ENCODE measurements at places on chromosomes 2 and 18.

GRCh38 chr2:75353131-75353530, 153.8 kb upstream of the TACR1 start:
- DNase-seq = no peak

GRCh38 chr2:85748985-85749875, 4.6 kb upstream of the ATOH8 start:
- no peak for DNase-seq

- no peak for DNase-seq
Observed at GRCh38 chr2:168169097-168169745, 78.2 kb downstream of the STK39 start.

GRCh38 chr2:239563561-239563960, 162.7 kb upstream of the HDAC4 start:
- no peak for DNase-seq

DNA sequence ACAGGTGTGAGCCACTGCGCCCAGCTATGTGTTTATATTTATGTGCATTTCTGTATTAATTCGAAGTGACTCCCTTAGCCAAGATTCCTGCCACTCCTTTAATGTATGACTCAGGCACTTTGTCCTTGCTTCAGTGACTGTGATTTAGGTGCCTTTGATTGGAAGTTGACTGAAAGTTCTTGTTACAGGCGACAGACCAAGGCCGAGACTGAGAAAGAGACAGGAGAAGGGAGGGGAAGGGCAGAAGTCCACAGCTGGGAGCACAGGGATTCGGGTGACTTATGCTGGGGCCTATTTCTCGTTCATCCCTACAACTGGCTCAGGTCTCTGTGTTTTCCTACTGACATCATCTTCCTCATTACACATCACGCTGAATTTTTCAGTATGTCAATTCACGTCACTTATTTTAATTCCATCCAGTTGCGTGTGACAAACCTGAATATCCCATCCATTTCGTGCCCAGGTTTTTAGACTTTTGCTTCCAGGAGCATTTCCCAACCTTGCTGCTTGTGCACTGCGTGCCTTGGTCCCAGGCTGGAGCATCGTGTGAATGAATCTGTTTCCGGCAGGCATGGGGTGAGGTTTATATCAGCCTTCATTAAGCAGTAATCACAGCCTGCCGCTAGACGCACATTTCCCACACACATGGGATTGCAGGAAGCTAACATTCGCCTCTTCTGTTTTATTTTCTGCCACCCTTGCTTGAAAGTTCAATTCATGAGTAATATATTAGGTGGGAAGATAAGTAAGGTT, 42.4 kb downstream of the TMEM18 start:
- peak; percentile 47 for DNase-seq

Measured in activated CD4-positive, alpha-beta T cell treated with anti-CD3 and anti-CD28 coated beads, Interleukin-2, amount 10 ng/mL, durations not matched to agents 24 days and 14 days (primary cell).